ENCODE measurements at places on chromosomes 2 and 18.

DNA sequence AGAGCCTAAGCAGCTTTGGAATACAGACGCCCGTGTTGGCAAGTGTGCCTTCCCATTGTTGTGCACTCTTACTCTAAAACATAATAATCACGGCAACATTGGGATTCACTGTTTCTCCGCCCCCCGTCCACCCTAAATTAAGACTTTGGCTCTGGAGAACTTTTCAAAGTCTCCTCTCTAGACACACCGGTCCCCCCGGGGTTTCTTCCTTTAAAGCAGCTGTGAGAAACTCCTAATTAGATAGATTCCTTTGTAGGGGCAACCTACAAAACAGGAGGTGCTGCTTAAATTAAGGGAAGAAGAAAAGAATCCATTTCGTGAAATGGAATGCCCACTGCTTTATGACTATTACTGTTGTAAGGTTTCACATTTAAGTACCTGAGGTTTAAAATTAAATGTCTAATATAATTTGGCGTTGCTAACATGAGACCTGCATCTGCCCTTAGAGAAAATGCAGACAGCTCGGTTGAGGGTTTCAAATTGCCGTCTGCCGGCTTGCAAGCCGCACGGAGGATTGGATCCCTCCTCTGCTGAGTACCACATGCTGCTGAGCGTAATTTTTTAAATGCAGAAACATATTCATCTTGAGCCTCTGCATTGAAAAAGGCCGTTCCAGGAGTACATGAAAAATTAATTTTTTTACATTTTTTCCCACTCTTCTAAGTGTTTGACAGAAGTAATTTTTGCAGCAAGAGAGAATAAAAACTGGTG lies 233.3 kb downstream of the GBX2 start:
- no peak for DNase-seq

DNA sequence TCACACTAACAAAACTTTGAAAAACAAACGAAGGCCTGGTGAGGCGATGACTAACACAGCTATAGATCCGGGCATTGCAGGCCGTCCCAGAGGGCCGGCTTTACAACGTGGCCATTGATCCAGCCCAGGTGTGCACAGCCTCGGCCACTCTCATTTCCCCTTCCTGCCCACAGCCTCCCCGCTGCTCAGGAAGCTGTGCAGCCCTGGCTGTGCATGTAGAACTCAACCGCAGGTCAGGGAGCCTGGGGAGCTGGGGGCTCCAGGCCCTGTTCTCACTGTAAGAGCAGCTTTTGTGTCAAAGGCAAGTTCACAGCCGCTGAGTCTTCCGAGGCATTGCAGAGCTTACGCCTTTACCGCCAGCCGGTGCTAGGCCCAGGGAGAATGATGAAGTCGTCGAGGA lies 87.2 kb downstream of the LONRF2 start:
- DNase-seq, result no peak

DNA sequence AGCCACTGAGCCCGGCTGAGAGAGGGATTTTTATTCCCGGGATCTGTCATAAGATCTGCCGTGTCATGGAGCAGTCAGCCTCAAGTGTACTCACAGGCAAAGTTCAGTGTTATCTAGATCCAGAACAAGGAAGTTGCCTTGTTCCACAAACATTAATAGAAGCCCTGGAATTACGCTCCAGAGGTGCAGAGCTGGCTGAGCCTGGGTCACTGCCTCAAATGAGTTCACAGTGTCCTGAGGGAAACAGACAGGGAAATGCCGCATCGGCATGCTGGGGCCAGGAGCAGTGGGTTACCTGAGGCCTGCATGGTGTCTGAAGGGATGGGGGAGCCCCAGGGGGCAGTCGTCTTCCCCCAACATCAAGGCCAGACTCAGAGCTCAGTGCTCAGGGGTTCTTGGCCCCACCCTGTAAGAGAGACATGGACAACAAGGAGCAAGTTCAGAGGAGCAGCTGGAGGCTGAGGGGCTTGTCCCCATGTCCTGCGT lies 42.7 kb upstream of the ODC1 start:
- no peak for DNase-seq

- DNase-seq, result no peak
Observed at GRCh38 chr18:45787346-45787745, 38.1 kb upstream of the SIGLEC15 start.

DNA sequence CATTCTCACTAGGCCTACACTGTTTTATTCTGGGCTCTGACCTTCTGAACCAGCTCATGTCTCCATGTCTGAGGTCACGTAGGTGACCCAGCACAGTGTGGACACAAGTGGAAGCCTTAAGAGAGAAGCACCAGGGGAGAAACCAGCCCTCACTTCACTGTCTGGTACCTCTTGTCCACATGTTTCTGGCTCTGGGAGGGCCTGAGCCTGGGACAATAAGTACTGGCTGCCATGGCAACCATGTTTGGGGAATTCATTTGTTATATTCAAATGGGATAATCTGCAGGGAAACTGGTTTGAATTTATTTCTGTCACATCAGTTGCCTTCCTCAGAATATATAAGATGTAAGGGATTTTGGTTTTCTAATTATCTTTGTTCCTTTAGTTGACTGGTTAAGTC lies 23.3 kb downstream of the MYO3B start:
- no peak for DNase-seq

GRCh38 chr2:211748339-211748738 lies 790.3 kb downstream of the ERBB4 start:
- no peak for DNase-seq

GRCh38 chr18:52278191-52278590 lies 61.8 kb upstream of the DCC start:
- DNase-seq, result no peak
